ENCODE measurements at places on chromosomes 12 and 14.

GRCh38 chr12:109768901-109769670 lies 55.5 kb downstream of the FAM222A start:
- no peak for DNase-seq

DNA sequence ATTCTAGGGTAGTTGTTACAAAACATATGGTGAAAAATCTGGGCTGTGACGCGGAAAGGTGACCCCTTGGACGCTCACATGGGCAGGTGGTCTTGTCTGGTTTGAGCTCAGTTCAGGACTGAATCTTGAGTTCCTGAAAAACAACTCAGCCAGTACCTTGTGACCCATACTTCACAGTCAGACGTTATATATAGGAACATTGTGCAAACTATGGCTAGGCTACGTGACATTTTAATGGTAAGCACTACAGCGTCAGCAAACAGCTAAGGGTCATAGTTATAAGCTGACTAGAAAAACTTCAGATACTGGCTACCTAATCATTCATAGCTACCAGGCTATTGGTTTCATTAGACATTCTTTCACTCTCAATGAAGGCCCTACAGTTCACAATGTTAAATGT lies 14.8 kb upstream of the EDDM3A start:
- DNase-seq, result no peak

DNA sequence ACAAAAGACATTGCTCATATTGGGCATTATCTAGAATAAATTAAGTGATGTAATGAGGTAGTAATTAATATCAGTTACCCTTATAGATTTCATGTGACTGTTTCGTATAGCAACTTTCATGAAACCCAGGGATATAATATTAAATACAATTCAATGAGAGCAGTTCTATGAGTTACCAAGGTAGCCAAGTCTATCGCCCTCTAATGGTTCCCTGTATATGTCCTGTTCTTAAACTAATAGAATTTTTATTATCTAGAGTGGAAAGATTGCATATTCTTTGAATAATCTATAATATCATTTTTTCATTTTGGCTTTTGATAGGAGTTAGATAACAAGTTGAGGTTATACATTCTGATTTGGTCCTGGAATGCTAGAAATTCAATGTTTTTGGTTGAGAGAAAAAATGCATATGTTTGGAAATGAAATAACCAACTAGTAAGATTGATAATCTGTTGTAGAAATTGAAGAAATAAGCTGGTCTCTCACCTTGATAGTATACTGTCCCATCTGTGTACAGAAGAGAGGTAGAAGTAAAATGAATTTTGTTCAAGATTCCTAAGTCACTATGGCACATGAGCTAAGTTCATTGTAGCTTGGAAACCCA lies 59.7 kb downstream of the SCFD1 start:
- peak; percentile 54 for DNase-seq

GRCh38 chr14:76348898-76349297 lies 27.0 kb upstream of the ESRRB start:
- peak; percentile 86 for DNase-seq

DNA sequence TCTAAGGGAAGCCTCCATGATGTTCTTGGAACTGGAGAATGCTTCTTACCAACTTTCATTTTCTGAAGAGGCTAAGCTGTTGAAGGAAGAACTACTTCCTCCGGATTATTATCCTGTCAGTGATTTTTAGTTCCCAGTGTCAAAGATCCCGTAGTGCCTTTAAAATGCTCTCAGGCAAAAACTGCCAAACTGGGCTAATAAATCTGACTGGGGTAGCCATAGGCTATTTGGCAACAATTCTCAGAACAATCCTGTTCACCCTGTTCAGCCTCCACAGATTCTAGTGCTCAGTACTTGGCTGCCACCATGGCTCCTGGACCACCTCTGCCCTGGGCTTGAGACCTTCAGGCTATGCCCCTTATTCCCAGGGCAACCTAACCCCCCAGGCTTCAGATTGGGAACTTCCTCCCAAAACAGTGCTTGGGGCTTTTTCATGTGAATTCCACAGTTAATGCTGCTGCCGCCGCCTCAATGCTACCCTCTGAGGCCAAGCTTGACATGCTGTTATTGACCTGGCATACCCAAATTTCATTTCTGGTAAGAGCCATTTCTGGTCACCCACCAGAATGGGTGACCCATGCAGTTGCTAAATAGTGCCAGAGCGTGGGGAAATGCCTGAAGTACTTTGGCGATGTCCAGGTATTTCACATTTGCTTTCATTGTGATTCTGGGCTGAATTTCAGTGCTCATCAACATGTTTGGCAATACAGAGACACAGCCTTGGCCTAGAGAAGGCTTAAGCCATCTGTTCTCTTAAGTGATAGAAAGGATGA lies 110.0 kb upstream of the ARHGAP5 start:
- no peak for DNase-seq
